ENCODE measurements at places on chromosomes 3 and 15.

- H3K36me3 ChIP-seq: no peaks in the 10 kb centered on the region
- no peak overlapping the region for H3K4me3 ChIP-seq
- no peak for DNase-seq
- H3K27ac ChIP-seq: no peak overlapping the region
- H3K27me3 ChIP-seq: peaks cover 9% of the 10 kb centered on the region
Measured at GRCh38 chr3:128665362-128666021, 14.9 kb upstream of the RPN1 start.

DNA sequence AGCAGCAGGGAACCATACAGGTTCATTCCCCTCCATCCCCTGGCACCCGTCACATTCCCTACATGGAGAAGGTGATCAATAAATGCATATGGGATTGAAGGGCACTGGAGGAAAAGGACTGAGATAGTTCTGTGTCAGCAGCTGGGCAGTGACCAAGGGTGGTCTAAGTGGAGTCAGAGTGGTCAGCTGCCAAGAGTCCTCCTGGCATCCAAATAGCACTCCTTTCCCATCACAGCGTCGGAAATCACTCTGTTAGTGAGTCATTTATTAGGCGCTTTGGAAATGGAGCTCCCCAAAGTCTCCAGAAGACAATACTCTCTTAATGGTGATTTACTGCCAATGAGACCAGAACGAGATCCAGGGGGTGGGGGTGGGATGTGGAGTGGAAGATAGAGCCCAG, 6.8 kb upstream of the TRH start:
- DNase-seq: no peak
- no peaks in the 10 kb centered on the region for H3K36me3 ChIP-seq
- no peak overlapping the region for H3K27ac ChIP-seq
- H3K4me3 ChIP-seq: no peak overlapping the region

GRCh38 chr15:69593981-69594966, 141.7 kb downstream of the RPLP1 start:
- no peak for DNase-seq
- no peaks in the 10 kb centered on the region for H3K36me3 ChIP-seq
- H3K27me3 ChIP-seq: peaks cover 17% of the 10 kb centered on the region
- no peak overlapping the region for H3K27ac ChIP-seq
- no peak overlapping the region for H3K4me3 ChIP-seq

DNA sequence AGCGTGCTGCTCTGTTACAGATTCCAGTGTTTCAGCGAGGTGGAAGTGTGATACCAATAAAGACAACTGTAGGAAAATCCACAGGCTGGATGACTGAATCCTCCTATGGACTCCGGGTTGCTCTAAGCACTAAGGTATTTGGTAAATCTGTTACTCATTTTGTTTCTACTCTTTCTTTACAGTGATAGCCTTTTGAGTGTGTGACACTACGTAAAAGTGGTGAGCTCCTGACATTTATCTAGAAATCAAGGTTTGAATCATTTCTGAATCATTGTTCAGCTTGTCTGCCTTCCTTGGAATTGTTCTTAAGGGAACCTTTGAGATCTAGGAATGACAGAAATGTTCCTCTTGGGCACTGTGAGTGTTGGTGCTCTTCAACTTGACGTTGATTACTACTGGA, 11.2 kb upstream of the CAPN3 start:
- H3K36me3 ChIP-seq: peaks cover 29% of the 10 kb centered on the region
- peaks cover 13% of the 10 kb centered on the region for H3K4me1 ChIP-seq
- H3K4me3 ChIP-seq: no peak overlapping the region
- no peak overlapping the region for H3K27ac ChIP-seq

GRCh38 chr15:64464276-64465005, 4.1 kb downstream of the ZNF609 start:
- peaks cover 13% of the 10 kb centered on the region for H3K36me3 ChIP-seq
- H3K4me1 ChIP-seq: peaks cover 44% of the 10 kb centered on the region
- no peak overlapping the region for H3K4me3 ChIP-seq
- H3K27ac ChIP-seq: peak overlapping the region; percentile 13
- no peak for DNase-seq

- no peaks in the 10 kb centered on the region for H3K36me3 ChIP-seq
- H3K27me3 ChIP-seq: no peaks in the 10 kb centered on the region
- no peaks in the 10 kb centered on the region for H3K4me1 ChIP-seq
- no peak overlapping the region for H3K4me3 ChIP-seq
Measured at GRCh38 chr15:33243869-33244268, 49.4 kb upstream of the FMN1 start.

DNA sequence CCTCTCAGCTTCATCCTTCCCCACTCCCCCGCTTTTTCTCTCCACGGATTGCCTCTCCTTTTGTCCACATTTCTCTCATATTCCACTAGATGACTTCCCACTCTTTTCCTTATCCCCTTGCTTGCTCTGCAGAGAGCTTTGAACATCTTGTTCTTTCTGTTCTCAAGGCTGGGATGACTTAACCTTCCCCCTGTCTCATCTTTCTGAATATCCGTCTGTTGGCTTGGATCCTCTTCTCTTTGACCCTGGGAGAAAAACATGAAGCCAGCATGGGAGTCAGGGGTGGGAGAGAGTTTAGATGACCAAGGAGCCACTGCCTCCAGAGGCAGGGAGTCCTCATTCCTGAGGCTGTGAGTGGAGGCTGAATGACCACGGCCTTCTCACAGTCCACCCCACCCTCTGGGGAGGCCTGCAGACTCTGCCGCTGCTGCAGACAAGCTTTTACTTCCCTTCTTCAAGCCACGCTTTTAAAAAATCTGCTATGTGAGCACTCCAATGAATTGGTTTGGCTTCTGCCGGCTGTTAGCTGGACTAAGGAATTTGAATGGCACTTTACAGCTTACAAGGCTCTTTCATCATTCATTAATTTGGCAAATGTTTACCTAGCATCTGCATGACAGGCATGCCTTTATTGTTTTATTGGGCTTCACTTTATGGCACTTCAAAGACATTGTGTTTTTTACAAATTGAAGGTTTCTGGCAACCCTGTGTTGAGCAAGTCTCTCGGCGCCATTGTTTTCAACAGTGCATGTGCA, 111.6 kb upstream of the SLC6A6 start:
- no peak overlapping the region for H3K4me3 ChIP-seq
- peaks cover 33% of the 10 kb centered on the region for H3K27me3 ChIP-seq
- no peak for DNase-seq
- H3K36me3 ChIP-seq: no peaks in the 10 kb centered on the region

- H3K4me1 ChIP-seq: no peaks in the 10 kb centered on the region
- no peak for DNase-seq
- no peak overlapping the region for H3K4me3 ChIP-seq
- no peaks in the 10 kb centered on the region for H3K27me3 ChIP-seq
- no peaks in the 10 kb centered on the region for H3K36me3 ChIP-seq
Measured at GRCh38 chr15:27527490-27528067, 556.6 kb downstream of the GABRG3 start.

GRCh38 chr15:48560321-48561051, 85.0 kb downstream of the FBN1 start:
- H3K27ac ChIP-seq: no peak overlapping the region
- no peak overlapping the region for H3K4me3 ChIP-seq
- peaks cover 32% of the 10 kb centered on the region for H3K27me3 ChIP-seq
- H3K4me1 ChIP-seq: no peaks in the 10 kb centered on the region
- DNase-seq: no peak
- H3K36me3 ChIP-seq: no peaks in the 10 kb centered on the region

DNA sequence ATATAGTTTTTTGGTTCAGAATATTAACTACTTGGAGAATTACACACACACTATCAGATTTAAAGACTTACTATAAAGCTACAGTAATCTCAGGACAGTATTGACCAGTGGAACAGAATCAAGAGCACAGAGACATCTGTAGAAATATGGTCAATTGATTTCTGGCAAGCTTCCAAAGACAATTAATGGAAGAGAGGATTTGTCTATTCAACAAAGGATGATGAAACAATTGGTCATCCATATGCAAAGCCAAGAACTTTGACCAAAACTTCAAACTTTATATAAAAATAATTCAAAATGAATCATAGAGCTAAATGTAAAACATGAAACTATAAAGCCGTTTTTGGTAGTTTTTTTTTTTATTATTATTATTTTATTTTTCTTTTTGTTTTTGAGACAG, 29.8 kb upstream of the MB21D2 start:
- peaks cover 4% of the 10 kb centered on the region for H3K27me3 ChIP-seq
- no peaks in the 10 kb centered on the region for H3K36me3 ChIP-seq
- H3K4me1 ChIP-seq: no peaks in the 10 kb centered on the region
- no peak overlapping the region for H3K4me3 ChIP-seq

DNA sequence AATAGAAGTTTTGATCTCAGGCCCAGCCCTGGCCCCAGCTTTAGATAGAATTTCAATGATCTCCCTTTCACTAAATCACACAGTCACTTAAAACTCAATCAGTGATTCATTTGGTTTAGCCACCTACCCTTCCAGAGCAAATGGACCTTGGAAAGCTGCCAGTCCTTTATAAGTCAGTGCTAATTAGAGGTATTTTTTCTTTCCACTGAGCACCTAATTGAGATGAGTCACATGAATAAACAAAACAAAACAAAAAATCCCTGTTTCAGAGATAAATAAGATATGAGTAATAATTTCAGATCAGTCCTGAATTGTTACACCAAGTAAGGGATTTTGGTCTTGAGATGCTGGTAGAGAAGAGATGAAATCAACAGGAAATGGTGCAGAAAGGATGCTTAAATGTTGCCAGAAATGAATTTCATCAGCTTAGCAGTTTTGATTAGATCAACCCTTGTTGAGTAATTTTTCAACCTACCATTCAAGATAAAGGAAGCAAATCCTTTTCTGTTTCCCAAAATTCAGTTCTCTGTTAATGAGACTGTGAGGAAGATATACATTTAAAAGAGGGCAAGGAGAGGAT, 352.0 kb upstream of the COL8A1 start:
- H3K27me3 ChIP-seq: no peaks in the 10 kb centered on the region
- H3K4me3 ChIP-seq: no peak overlapping the region
- H3K36me3 ChIP-seq: no peaks in the 10 kb centered on the region
- no peak for DNase-seq

DNA sequence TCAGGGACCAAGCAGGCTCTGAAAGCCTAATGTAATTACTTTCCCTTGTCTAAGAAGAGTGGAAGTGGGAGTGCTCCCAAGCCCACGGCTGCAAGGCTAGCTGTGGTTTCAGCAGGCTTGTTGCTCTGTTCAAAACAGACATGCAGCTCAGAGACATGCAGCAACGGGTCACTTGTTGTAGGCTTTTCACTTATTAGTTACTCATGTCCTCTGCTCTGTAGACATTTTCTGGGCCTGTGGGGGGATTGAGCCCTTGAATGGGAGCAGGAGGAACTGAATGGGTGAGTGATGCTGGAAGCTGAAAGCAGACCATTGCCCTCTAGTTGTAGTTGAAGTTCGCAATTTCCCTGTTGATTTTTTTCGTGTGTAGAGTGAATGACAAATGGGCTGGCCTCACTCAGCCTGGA, 261.9 kb upstream of the NR2E3 start:
- H3K36me3 ChIP-seq: no peaks in the 10 kb centered on the region
- H3K4me1 ChIP-seq: no peaks in the 10 kb centered on the region
- peaks cover 18% of the 10 kb centered on the region for H3K27me3 ChIP-seq
- no peak for DNase-seq
- no peak overlapping the region for H3K4me3 ChIP-seq
- H3K27ac ChIP-seq: no peak overlapping the region

- H3K4me1 ChIP-seq: peaks cover 13% of the 10 kb centered on the region
- peaks cover 2% of the 10 kb centered on the region for H3K36me3 ChIP-seq
- DNase-seq: no peak
- no peak overlapping the region for H3K4me3 ChIP-seq
Measured at GRCh38 chr3:156489462-156489911, 65.4 kb downstream of the SSR3 start.

GRCh38 chr3:158105119-158105709, 1.0 kb downstream of the SHOX2 start:
- H3K27me3 ChIP-seq: peaks cover 87% of the 10 kb centered on the region
- H3K36me3 ChIP-seq: peaks cover 5% of the 10 kb centered on the region
- H3K27ac ChIP-seq: no peak overlapping the region
- peak overlapping the region; percentile 73 for H3K4me3 ChIP-seq

GRCh38 chr3:143283432-143284128, 164.0 kb downstream of the CHST2 start:
- H3K4me1 ChIP-seq: no peaks in the 10 kb centered on the region
- H3K4me3 ChIP-seq: no peak overlapping the region
- no peaks in the 10 kb centered on the region for H3K27me3 ChIP-seq
- DNase-seq: no peak

- H3K27me3 ChIP-seq: peaks cover 35% of the 10 kb centered on the region
- no peak overlapping the region for H3K4me3 ChIP-seq
- H3K36me3 ChIP-seq: peaks cover 9% of the 10 kb centered on the region
- no peaks in the 10 kb centered on the region for H3K4me1 ChIP-seq
- no peak overlapping the region for H3K27ac ChIP-seq
Measured at GRCh38 chr15:69693059-69693458, 240.4 kb downstream of the RPLP1 start.

GRCh38 chr3:108393128-108393900, 97.0 kb downstream of the HHLA2 start:
- peaks cover 9% of the 10 kb centered on the region for H3K36me3 ChIP-seq
- no peak overlapping the region for H3K4me3 ChIP-seq
- H3K27me3 ChIP-seq: peaks cover 11% of the 10 kb centered on the region
- H3K4me1 ChIP-seq: peaks cover 19% of the 10 kb centered on the region

DNA sequence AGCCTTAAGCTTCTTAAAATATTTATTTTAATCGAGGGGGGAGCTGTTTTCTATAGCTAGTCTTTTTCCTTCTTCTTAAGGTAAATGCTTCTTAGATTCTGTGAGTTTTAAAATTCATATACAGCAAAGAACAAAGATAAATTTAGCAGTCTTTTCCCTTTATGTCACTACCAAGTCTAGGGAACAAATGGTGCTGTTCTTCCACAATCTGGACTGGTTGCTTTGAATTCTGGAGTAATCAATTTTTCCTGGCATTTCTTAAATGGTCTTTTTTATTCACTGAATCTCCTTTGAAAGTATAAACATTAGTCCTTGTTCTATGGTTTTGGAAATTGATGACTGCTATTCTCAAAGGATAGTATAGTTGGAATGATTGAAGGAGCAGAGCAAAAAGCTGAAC, 82.8 kb downstream of the CHL1 start:
- H3K4me3 ChIP-seq: no peak overlapping the region
- DNase-seq: no peak
- H3K27me3 ChIP-seq: no peaks in the 10 kb centered on the region
- H3K4me1 ChIP-seq: no peaks in the 10 kb centered on the region
- H3K27ac ChIP-seq: no peak overlapping the region

GRCh38 chr15:25803036-25803435, 60.1 kb downstream of the ATP10A start:
- H3K4me3 ChIP-seq: no peak overlapping the region
- H3K27ac ChIP-seq: no peak overlapping the region
- DNase-seq: no peak

DNA sequence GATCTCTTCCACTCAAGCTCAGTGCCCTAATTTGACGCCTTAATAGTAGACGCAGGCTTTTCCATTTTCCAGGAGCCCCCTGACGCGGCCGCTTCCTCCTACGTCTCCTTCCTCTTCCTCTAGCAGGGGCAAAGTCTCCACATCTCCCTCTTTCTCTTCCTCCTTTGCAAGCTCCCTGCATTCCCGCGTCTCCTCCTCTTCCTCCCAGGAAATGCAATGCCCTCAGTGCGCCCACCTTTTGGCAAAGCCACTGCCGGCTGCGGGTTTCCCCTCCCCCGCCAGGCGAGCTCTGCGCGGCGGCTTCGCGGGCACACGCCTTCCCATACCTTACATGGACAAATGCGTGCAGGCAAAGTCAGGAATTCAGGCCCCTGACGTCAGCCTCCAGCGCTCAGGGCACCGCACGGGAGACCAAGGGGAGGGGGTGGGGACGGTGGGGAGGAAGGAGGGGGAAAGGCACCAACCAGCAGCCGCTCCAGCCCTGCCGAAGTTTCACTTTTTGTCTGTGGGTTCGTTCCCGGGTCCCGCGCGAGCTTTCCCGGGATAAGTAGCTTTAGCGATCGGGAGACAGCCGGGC, 432 bp upstream of the LPP start:
- H3K4me3 ChIP-seq: peak overlapping the region; percentile 82
- peaks cover 43% of the 10 kb centered on the region for H3K4me1 ChIP-seq
- no peak for DNase-seq
- peak overlapping the region; percentile 62 for H3K27ac ChIP-seq

- no peaks in the 10 kb centered on the region for H3K4me1 ChIP-seq
- H3K36me3 ChIP-seq: peaks cover 30% of the 10 kb centered on the region
- H3K27ac ChIP-seq: no peak overlapping the region
- H3K27me3 ChIP-seq: no peaks in the 10 kb centered on the region
Measured at GRCh38 chr3:41933154-41933676, 28.7 kb downstream of the ULK4 start.

Measured in activated CD8-positive, alpha-beta memory T cell treated with anti-CD3 and anti-CD28 coated beads, Interleukin-2, amount 10 ng/mL, durations not matched to agents 7 days and 5 days (primary cell).